ENCODE measurements at places on chromosomes 7 and 10. TPM values are rescaled to one million over a fixed set of nuclear protein-coding genes. Genes with fewer than 3 reads are reported as not detected.

SLC26A4 gene
- total RNA-seq = 0.09 TPM

DNAJC12 gene
- 56.2 TPM for total RNA-seq

GPR15LG gene
- total RNA-seq = not detected

GLI3 gene
- 0.33 TPM for total RNA-seq

KNDC1 gene
- 1.8 TPM for total RNA-seq

IPMK gene
- total RNA-seq = 2.1 TPM

SLC16A9 gene
- total RNA-seq = 0.07 TPM

GRID2IP gene
- total RNA-seq = 0.01 TPM

AKR1C4 gene
- total RNA-seq = 0.37 TPM

SPDYE1 gene
- not detected for total RNA-seq

DOCK1 gene
- total RNA-seq = 24.2 TPM

CCDC6 gene
- 22.2 TPM for total RNA-seq

TNPO3 gene
- total RNA-seq = 44.2 TPM

RBM20 gene
- total RNA-seq = 1.7 TPM

TAS2R5 gene
- 0.40 TPM for total RNA-seq

UCN3 gene
- total RNA-seq = not detected

GFRA1 gene
- total RNA-seq = 8.9 TPM

CBLL1 gene
- 61.1 TPM for total RNA-seq

CLDN12 gene
- 25.1 TPM for total RNA-seq

GPER1 gene
- total RNA-seq = 0.69 TPM

ADRB1 gene
- total RNA-seq = 0.94 TPM

PTN gene
- total RNA-seq = not detected

HMX3 gene
- total RNA-seq = not detected
